ENCODE measurements at places on chromosomes 2 and 18. TPM values are rescaled to one million over a fixed set of nuclear protein-coding genes. Genes with fewer than 3 reads are reported as not detected.
A peak's percentile ranks its signal among the peaks of the same experiment; 100 is the strongest.

- DNase-seq, result peak; percentile 74
Observed at GRCh38 chr2:65264821-65265670, 37.4 kb downstream of the ACTR2 start.

- no peak for DNase-seq
Observed at GRCh38 chr2:26559044-26559405, 81.1 kb upstream of the OTOF start.

DNA sequence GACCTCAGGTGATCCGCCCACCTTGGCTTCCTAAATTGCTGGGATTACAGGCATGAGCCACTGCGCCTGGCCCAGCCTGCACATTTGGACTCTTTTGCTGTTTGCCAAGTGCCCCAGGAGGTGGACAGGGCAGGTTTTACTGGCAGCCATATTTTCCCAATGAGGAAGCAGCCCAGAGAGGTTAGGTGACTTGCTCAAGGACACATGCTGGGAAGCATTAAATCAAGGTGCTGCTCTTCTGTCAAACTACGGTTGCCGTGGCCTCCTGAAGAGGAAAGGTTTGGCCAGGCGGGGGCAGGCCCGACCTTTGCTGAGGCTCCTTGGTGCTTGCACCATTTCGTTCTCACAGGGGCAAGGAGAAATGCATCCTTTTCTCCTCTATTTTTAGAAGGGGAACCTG, 44.0 kb downstream of the DNMT3A start:
- DNase-seq, result no peak

DNA sequence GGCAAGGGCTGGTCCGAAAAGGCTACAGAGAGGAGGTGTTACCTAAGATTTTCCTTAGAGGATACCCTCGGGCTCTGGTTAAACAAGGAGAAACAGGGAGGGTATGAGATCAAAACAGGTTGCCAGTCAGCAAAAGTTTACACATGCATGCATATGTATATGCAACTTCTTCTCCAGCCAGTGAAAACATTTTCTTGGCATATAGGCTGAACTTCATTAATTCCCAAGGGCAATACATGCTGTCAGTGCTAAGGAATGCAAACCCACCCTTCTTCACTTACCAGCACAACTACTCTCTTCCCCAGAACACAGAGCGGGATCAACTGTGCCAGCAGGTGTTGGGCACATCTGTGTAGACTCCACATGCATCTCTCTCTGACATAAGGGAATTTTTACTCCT, 176.0 kb downstream of the GFPT1 start:
- DNase-seq, result no peak

GRCh38 chr2:137992039-137992646, 27.9 kb downstream of the HNMT start:
- no peak for DNase-seq

Gene MERTK
- total RNA-seq, result 3.9 TPM

GRCh38 chr18:5604778-5605177, 61.0 kb upstream of the EPB41L3 start:
- no peak for DNase-seq

Gene OR6B2
- total RNA-seq, result not detected

- DNase-seq, result peak; percentile 14
Observed at GRCh38 chr2:151827564-151828142, 568 bp downstream of the ARL5A start.

- no peak for DNase-seq
Observed at GRCh38 chr2:19099181-19099580, 259.2 kb downstream of the OSR1 start.

DNA sequence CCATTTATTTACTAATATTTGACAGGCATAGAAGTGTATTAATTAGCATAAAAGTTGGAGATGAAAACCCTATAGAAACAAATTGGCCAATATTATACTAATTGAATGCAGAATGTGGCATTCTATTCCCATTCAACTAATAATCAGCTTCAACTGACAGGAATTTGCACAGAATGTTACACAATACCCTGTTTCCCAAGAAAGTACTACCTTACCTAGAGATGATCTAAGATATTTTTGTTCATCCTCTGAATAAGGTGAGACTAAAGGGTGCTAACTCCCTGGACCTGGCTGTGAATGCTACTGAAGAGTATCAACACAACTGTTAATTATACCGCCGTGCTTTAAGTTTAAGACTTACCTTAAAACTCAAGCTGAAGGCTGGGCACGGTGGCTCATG, 28.9 kb downstream of the CEP68 start:
- DNase-seq, result no peak

GRCh38 chr2:181554061-181554830, 97.1 kb downstream of the ITGA4 start:
- no peak for DNase-seq

- DNase-seq, result no peak
Observed at GRCh38 chr2:234292205-234292961, 204.5 kb downstream of the ARL4C start.

Gene G6PC2
- total RNA-seq, result not detected

GRCh38 chr2:157540102-157540501, 88.6 kb downstream of the ACVR1C start:
- no peak for DNase-seq

DNA sequence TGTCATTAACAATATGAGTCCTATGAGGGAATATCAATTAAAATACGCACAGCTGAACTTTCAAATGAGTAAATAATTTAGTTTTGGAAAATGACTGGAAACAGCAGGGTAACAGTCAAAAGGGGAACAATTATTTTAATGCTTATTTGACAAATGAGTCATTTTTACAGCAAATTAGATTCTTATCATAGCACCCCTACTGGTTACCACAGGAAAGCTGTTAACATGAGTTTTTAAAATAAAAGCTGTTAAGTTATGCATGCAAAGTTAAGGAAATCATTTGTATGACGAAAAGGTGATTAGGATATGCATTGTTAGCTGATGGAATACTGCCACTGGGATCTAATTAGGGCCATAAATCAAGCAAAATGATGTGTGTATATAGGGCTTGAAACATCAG, 435.1 kb upstream of the MEIS1 start:
- DNase-seq, result peak; percentile 21

Gene LAMA1
- total RNA-seq, result not detected

- peak; percentile 73 for DNase-seq
Observed at GRCh38 chr2:232260075-232260474, 118.5 kb upstream of the ALPP start.

Gene MARS2
- 8.3 TPM for total RNA-seq

Gene C2orf66
- total RNA-seq, result 0.51 TPM

GRCh38 chr2:236985761-236986339, 99.8 kb upstream of the COPS8 start:
- no peak for DNase-seq

DNA sequence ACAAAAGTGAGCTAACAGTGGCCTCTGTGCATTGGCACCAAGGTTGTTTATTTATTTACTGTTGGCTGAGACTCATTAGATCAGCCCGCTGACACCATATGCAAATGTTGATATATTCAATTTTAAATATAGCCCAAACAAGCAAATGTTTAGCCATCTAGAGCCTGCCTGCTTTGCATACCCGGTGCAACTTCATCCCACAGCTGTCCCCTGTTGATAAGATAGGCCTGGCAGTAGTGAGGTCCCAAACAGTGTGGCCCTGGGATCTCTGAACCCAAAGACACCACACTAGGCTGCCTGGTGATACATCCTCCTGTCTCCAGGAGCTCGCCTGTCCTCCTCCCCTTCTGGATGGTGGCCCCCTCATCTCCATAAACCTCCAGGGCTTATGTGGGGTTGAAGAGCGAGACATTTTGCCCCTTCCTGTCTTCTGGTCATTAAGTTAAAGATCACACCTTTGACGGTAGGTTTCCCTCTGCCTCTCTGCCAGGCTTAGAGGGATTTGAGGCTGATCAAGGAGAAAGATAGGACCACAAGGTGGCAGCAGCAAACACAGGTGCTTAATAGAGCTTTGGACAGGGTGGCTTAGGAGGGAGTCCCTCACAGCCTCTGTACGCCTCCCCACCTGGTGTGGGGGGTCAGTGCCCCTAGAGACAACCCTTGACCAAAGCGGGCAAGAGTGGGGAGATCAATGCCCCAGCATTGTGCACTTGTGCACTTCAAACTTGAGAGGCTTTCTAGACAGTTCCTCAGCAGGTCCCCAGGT, 23.7 kb upstream of the MYO5B start:
- peak; percentile 11 for DNase-seq

GRCh38 chr2:30492619-30493018, 45.6 kb downstream of the LCLAT1 start:
- DNase-seq, result peak; percentile 30

GRCh38 chr2:136281281-136282114, 163.5 kb upstream of the CXCR4 start:
- DNase-seq, result no peak

GRCh38 chr2:159684796-159685195, 27.5 kb upstream of the MARCHF7 start:
- peak; percentile 87 for DNase-seq

All from PC-3 (cell line).